Adipocyte (in vitro differentiated cells): ENCODE measurements at places on chromosomes 6 and 20.

DNA sequence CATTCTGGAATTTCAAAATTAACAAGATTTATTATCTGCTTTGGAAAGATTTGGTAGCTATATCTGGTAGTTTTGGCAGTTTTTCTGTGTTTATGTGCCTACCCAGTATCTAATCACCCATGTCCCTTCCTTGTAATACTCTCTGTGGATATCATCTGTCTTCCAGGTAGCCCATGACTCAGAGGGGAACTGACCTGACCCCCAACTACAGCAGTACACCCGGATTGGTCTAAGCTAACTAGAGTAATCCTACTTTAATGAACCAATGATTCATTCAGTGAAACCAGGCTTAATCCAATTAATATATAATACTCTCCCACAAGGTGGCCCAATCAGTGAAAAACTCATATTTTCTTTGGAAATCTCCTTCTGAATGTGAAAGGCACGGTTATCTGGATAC lies 295.3 kb upstream of the SULF2 start:
- no peak for DNase-seq

- no peak for DNase-seq
Observed at GRCh38 chr20:833121-833449, 430 bp upstream of the FAM110A start.

GRCh38 chr6:111011360-111012142 lies 29.7 kb downstream of the RPF2 start:
- peak; percentile 81 for DNase-seq

DNA sequence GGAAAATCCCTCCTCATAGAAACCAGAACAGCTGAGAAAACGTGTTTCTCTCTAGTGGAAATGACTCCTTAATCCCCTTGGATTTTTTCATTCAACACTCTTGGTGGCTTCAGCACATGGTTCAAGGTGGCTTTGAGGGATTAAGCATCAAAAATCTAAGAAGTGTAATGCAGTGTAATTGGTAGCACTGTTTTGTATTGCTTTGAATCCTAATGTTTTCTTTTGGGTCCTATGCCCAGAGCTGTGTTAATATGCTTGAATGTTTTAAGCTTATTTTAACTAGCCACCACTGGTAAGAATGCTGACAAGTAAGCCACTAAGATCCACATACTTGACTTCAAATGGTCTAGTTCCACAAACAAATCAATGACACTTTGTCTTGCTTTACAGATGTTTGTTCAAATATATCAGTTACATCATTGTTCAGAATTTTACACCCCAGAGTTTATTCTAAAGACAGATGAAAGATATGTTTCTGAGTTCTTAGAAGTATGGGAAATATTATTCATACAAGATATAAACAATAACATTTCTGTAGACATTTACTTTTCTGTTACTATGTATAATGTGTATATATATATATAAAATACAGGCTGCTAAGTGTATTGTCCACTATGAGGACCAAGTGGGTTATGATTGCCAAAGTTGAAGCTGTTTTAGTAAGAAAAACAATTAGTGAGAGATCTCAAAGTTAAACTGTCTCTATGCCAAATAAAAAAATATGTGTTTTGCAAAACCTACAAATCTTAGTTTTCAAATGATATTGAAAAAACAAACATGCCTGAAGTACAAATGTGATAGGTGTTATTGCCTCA lies 220.8 kb downstream of the OGFRL1 start:
- peak; percentile 24 for DNase-seq

DNA sequence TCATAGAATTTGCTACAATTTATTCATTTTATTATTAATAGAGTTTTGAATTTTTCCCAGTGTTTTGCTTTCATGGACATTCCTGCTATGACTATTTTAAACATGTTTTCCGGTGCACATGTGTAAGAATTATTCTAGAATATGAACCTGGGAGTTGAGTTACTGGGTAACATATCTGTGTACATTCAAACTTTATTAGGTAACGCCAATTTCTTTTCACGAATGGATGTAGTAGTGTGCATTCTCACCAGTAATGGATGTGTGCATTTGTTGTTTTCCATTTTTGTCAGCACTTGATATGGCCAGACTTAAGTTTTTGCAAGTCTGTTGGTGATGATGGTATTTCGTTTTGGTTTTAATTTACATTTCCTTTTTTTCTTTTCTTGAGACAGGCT lies 118.8 kb downstream of the CDKAL1 start:
- no peak for DNase-seq

DNA sequence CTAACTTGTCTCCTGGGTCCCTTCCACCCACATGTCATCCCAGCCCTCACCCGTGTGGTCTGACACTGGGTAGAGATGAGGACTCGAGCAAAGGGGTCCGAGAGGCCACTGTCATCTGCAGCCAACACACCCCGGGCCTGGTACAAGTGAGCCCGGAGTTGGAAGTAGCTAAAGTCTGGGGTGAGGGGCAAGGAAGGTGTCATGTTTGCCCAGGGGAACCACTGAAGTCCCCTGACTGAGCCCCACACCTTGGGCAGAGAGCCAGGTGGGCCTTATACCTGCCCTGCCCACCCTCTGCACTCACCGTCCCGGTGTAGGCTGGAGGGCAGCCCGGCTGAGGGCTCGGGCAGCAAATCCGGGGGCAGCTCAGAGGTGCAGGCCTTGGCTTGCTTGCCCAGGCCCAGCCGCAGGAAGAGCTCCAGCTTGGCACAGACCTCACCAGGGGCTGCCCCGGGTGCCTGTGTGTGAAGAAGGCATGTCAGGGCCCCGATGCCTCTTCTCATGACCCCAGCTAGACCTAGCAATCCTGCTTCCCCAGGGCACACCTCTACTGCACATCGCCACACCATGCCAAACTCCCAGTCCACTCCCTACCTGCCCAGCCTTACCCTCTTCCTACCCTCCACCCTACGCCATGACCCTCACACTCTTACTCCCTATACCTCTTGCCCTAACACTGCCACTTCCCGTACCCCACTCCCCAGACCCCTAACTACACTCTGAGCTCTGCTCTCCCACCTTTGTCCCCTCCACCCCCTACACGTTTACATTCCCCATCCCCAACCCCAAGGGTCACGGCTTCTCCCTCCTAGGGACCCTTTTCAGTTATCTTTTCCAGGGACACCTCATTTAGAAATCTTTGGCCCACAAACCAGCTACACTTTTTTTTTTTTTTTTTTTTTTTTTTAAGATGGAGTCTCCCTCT lies 31.7 kb upstream of the SPAG4 start:
- no peak for DNase-seq

- no peak for DNase-seq
Observed at GRCh38 chr20:3557237-3557785, 86.5 kb downstream of the ATRN start.

- no peak for DNase-seq
Observed at GRCh38 chr6:168101590-168102314, 22.7 kb upstream of the FRMD1 start.

- DNase-seq: no peak
Observed at GRCh38 chr6:130364224-130364780, 1.5 kb upstream of the TMEM200A start.

DNA sequence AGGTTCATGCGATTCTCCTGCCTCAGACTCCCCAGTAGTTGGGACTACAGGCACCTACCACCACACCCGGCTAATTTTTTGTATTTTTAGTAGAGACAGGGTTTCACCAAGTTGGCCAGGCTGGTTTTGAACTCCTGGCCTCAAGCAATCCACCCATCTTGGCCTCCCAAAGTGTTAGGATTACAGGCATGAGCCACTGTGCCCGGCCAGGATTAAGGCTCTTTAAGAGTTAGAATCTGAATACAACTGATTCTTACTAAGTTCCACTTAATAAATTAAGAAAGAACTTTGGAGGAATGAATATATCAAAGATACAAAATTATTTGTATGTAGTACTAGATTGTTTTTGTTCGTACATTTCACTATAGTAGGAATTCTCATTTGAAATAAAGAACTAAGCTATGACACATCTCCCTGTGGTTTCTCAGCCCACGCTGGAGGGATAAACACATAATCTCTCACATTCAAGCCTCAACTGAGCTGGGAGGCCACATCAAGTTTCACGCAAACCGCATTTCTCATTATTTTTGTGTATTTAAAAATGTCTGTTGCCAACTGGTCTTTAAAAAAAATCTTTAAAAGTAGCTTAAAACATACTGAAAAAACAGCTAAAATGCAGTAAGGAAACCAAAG lies 34.2 kb downstream of the DTNBP1 start:
- peak; percentile 83 for DNase-seq

- DNase-seq: no peak
Observed at GRCh38 chr6:105982761-105983540, 103.2 kb upstream of the PRDM1 start.

GRCh38 chr6:45502456-45502855 lies 124.7 kb upstream of the SUPT3H start:
- DNase-seq: no peak

DNA sequence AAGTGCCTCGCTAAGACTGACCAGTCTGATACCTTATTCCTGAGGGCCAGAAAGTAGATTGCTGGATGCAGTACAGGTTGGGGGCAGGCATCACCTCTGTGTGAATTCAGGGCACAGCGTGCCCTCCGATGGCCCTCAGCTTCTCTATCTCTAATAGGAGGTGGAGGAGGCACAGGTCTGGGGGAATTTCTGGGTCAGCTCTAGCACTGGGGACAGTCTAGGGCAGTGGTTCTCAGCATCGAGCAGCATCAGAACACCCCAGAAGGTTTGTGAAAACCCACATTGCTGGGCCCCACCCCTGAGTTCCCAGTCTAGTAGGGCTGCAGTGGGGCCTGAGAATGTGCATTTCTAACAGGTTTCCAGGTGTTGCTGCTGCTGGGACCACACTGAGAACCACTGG lies 166.7 kb downstream of the CDC5L start:
- no peak for DNase-seq

DNA sequence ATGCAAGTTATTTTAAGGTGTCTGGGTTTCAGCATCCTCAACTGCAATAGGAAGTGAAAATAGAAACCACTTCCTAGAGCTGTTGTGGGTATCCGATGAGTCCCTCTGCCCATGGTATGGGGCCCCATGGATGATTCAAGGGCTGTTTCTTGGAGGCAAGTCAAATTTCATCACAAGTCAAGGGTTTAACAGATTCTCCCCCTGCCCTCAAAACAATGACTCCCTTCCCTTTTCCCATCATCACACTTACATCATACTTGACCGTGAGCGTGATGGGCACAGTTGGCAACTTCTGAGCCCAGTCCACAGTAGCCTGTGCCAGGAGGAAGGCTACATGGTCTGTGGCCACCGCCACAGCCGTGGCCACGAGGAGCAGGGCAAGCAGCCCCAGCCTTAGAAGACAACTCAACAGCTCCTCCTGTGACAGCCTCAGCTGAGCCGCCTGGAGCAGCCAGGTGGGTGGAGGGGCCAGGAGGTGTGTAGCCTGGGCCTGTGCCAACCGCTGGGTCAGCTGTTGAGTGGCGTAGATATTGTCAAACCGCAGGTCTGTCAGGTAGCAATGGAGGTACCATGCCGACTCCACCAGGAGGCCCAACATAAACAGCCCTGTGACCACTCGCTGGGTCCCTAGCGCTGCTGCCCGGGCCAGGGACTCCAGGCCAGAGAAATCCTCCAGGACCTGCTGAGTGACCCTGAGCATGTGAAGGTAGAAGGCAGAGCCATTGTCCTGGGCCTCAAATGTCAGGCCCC lies 5.2 kb downstream of the OCSTAMP start:
- no peak for DNase-seq

DNA sequence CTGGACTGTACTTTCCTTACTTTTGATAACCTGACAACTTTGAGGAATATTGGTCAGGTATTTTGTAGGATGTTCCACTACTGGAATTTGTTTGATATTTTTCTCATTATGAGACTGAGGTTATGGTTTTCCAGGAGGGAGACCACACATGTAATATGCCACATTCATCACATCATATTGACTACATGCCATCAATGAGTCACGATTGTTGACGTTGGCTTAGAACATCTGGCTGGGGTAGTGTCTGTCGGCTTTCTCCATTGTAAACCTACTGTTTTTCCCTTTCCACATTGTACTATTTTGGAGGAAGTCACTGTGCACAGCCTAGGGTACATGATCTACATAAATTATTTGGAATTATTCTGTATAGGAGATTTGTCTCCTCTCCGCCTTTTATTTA lies 1.4 kb upstream of the STX11 start:
- no peak for DNase-seq
